ENCODE measurements at places on chromosomes 6 and 20.

DNA sequence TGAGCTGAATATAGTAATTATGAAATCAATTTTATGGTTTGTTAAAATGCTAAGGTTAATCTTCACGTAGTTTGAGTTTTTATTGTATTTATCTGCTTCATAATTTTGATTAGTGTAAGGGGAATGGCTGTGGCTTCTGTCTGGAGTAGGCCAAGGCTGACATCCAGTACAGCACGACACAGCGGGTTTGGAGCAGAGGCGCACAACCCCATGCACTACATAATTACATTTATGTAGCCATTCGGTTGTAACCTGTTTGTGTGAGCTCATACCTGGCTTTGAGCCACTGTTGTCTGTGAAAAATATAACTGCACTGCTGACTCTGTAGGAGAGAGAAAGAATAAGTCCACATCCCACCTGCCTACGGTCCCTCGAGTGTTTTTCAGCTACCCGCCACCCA, 615.5 kb downstream of the EYS start:
- no peak for DNase-seq

DNA sequence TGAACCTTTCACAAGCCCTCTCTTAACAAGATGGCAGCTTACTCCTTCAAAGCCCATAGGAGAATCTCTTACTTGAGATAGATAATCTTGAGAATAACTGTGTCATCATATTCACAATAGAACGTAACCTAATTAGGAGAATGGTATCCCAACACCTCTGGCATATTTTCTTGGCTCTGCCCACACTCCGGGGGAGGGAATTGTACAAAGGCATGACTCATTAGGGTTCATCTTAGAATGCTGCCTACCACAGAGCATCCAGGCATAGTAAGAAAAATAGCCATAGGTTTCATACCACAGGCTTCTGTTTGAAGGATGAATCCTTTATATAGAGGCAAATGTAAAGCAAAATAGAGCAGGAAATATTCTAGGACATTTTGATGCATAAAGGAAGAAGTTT, 1100.6 kb upstream of the CITED2 start:
- no peak for DNase-seq

- peak; percentile 63 for DNase-seq
These were observed 62.6 kb downstream of the BACH2 start for GRCh38 chr6:90233994-90234393.

DNA sequence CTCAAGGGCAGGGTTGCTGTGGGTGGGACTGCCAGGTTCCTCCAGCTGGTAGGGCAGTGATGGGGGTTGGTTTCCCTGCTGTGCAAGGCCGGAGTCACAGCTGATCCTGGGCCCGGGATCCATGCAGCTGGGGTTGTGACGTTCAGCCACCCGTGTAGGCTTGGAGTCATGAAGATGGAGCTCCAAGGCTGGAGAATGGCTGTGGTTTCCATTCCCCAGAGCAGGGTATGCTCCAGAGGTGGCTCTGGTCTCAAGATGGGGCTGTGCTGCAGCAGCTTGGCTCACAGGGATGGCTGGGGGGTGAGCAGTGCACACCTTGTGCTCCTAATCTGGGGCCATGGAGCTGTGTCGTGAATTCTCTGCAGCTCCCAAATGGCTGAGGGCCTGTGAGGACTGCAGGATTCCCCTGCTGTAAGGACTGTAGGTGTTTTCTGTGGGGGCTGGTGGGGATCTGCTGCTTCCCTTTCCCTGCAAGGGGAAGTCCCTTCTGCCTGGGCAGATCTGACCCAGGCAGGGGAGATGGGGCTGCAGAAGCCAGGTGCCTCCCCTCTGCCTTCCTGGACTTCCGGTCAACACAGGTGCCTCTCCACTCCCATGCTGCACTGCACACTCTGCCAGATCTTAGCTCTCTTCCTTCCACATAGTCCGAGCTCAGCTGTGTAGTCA, 15.9 kb downstream of the KIF25 start:
- DNase-seq, result no peak

DNA sequence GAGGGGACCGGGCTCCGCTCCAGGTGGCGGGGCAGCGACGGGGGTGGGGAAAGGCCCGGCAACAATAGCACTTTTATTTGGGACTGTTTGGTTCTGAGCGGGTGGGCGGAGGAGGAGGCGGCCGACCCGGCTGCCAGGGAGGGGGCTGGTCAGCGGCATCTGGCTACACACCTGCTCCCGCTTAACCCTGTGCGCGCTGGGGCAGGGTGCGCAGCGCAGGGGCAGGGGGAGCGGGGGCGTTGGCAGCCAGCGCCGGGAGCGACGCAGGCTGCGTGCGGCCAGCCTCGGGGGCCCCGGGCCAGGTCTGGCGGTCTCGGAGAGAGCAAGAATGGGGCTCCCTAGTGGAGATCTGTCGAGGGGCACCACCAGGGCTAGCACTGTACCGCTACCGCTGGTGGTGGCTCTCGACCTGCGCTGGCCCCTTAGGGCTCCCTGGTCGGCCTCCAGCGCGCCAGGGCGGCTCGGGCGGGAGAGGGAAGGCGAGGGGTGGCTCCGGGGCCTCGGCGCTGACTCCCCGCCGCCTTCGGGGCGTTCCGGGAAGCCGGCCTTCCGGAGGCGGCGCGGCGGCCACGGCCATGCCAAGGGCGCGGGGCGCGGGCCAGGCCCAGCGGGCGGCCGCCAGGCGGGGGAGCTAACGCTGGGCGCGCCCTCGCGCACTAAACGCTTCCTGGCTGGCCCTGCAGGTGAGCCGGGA, 92.4 kb downstream of the NCR2 start:
- no peak for DNase-seq

DNA sequence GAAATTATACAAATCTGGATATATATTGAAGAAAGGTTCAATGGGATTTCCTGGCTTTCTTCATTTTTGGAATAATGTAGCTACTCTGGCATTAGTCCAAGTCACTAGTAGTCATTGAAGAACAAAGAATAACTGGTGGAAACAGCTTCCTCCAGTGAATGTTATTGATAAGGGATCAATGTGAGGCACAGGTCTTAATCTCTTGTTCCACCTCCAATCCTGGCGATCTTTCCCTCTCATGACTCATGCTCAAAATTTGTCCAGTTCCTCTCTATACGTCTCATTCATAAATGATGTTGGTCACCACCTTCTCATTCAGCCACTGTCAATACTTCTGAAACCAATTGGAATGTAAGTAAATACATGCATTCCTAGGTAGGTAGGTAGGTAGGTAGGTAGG, 185.0 kb upstream of the BMP2 start:
- no peak for DNase-seq

DNA sequence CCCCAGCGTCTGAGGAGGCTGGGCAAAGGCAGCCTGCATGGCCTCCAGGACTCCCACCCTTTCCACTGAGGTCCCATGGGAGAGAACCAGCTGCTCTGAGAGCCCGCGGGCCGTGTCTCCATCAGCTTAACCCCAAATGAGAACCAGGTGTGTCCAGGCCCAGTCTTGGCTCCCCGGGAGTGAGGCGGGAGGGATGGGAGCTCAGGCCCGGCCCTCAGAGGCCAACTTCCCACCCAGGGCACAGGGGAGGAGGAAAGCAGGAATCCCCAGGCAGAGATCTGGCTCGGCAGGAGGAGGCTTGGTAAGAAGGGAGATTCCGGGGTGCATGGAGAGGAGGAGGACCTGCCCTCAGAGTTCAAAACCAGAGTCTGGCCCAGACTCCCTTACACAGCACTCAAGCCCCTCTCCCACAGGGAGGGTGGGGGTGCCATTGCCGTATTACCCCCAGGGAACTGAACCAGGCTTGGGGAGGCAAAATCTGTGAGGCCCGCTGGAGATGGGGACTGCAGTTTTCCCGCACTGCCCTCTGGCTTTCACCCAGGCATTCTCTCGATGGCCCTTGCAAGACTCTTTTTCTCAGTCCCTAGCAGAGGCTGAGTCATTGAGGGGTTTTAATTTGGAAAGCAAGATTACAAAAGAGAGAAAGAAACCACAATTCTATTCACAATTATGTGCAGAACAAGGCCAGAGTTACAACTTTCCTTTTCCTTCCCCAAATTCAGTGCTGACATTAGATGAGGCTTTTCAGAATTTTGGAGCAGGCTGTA, 17.1 kb downstream of the FOXF2 start:
- DNase-seq, result no peak

- no peak for DNase-seq
These were observed 300.4 kb downstream of the KIF16B start for GRCh38 chr20:16272780-16273360.

- DNase-seq, result no peak
These were observed 92.1 kb downstream of the RNF217 start for GRCh38 chr6:125054331-125054730.
